ENCODE measurements at places on chromosomes 6 and 20. TPM values are rescaled to one million over a fixed set of nuclear protein-coding genes. Genes with fewer than 3 reads are reported as not detected.

The MEP1A gene
- not detected for total RNA-seq

The MCHR2 gene
- total RNA-seq, result 0.15 TPM

The TMEM217 gene
- total RNA-seq, result 1.3 TPM

The PDE7B gene
- total RNA-seq, result 3.5 TPM

The NRSN1 gene
- not detected for total RNA-seq

The SGK2 gene
- not detected for total RNA-seq

The TPMT gene
- 58.4 TPM for total RNA-seq

The OR2B6 gene
- 0.27 TPM for total RNA-seq

The EGFL8 gene
- 1.6 TPM for total RNA-seq

DNA sequence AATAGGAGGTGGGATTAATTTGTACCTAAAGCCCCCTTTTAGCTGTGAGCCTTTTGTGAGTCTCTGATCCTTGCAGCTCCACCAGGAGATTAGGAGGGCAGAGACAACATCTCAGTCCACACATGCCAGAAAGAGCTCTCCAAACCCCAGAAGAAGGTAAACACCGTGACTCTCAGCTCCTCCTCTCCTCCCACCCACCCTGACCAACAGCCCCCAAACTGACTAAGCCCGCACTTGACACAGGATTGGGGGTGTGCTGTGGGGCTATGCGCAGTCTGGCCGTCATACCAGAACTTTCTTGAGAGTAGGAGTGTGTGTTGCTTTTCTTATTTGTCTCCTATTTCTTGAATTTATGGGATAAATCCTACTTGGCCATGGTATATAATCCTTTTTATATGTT, 164.7 kb upstream of the SNX9 start:
- DNase-seq, result no peak

- DNase-seq, result no peak
Measured at GRCh38 chr20:24747881-24748595, 201.0 kb upstream of the CST7 start.

DNA sequence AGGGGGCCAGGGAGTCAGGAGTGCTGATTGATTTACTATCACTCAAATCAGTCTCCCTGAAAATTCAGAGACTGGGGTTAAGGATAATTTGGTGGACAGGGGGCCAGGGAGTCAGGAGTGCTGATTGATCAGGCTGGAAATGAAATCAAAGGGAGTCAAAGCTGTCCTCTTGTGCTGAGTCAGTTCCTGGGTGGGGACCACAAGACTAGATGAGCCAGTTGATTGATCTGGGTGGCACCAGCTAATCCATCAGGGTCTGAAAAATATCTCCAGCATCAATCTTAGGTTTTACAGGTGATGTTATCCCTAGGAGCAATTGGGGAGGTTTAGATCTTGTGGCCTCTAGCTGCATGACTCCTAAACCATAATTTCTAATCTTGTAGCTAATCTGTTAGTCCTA, 6.1 kb upstream of the AFG1L start:
- DNase-seq, result no peak

DNA sequence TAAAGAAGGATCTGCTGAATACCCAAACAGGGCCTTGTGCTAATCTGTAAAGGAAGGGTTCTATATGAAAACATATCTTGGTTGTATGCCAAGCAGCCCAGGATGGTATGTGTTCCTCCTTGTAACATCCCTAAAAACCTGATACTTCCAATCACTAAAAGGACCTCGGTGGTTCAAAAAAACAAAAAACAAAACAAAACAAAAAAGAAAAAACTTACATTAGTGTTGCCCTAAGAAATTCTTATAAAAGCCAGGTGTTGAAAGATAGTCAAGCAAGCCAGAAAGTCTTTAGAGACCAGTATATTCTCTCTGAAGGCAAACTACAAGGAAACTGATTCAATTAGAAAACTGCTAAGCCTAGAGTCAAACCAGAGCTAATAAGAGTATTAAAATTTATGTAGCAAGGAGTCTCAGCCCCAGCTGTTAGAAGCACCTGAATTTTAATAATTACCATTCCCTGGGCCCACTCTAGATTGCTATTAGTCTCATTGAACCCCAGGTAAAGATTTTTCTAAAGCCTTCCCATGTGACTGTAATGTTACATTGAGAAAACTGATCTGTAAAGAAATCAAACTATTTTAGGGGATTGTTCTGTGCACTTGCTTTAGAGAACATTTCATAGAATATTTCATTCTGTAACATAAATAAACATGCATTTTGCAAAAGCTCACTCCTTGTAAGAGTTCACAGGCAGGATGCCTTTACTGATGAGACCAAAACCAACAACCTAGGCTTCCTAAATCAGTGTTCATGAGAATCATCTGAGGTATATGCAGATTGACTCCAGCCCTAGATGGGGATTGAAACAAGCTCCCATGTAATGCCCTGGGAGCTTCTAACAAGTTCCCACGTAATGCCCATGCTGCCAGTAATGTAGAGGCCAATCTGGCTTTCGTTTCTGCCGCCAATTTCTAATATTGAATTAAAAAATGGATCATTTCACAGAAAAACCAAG, 95.2 kb upstream of the BTN3A2 start:
- DNase-seq, result peak; percentile 73

DNA sequence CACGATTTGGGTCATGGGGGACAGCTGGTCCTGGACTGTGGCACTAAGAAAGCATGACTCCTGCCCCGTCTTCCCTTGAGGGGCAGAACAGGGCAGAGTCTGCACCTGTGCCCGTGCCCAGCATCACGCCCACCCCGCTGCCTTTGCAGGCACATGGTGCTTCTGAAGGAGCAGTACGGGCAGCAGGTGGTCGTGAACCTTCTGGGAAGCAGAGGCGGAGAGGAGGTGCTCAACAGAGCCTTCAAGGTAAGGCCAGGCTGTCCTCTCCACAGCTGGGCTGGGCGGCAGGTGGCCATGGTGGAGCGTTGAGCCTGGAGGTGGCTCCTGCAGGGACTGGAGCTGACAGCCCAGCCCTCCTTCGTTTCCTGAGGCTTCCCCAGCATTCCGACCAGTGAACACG, 77.4 kb downstream of the SYNJ2 start:
- no peak for DNase-seq

- DNase-seq, result no peak
Measured at GRCh38 chr6:122153557-122153956, 245.9 kb upstream of the HSF2 start.

DNA sequence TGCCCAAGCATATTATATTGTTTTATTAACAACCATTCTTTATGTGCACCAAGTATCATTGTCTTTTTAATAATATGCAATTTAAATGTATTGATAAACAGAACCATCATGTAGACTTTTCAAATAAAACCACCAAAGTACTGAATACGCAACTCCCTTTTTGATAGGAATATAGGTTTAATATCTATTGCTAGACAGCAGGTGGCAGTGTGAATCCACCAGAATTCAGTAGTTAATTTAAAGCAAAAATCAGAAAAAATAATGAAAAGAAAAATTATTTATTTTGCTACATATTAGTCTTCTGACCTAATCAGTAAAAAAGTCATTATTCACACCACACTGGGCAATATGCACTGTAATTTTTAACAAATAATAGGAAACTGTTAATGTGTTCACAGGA, 143.7 kb downstream of the KLHL32 start:
- peak; percentile 2 for DNase-seq

- peak; percentile 51 for DNase-seq
Measured at GRCh38 chr6:153872946-153873345, 166.1 kb upstream of the OPRM1 start.

DNA sequence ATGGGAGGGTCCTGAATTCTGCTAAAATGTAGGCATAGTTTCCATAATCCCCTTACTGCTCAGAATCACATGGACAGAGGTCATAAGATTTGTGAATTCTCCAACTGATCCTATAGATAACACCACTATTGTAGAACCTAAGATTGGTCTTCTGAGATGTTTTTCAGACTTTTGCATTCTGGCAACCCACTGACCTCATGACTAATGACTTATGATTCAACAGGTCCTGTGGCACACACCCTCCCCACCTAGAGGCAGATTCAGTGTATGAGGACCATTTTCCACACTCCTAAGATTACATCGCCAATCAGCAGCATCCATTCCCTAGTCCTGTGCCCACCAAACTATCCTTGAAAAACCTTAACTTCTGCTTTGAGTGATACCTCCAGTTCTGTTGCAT, 207.2 kb downstream of the BTBD9 start:
- peak; percentile 79 for DNase-seq

GRCh38 chr6:36676141-36677058, 2.1 kb upstream of the CDKN1A start:
- DNase-seq, result no peak

- DNase-seq, result no peak
Measured at GRCh38 chr20:47198254-47198671, 158.2 kb downstream of the ZMYND8 start.

GRCh38 chr6:131070061-131070460, 7.0 kb upstream of the EPB41L2 start:
- DNase-seq, result no peak

- no peak for DNase-seq
Measured at GRCh38 chr6:93327857-93328256, 91.5 kb downstream of the EPHA7 start.

Data from M059J (cell line).